ENCODE measurements at places on chromosomes 5 and 9.

GRCh38 chr5:60540856-60541805, 158.8 kb downstream of the DEPDC1B start:
- no peak for DNase-seq

- DNase-seq = no peak
Measured at GRCh38 chr5:68478301-68479095, 262.9 kb downstream of the PIK3R1 start.

DNA sequence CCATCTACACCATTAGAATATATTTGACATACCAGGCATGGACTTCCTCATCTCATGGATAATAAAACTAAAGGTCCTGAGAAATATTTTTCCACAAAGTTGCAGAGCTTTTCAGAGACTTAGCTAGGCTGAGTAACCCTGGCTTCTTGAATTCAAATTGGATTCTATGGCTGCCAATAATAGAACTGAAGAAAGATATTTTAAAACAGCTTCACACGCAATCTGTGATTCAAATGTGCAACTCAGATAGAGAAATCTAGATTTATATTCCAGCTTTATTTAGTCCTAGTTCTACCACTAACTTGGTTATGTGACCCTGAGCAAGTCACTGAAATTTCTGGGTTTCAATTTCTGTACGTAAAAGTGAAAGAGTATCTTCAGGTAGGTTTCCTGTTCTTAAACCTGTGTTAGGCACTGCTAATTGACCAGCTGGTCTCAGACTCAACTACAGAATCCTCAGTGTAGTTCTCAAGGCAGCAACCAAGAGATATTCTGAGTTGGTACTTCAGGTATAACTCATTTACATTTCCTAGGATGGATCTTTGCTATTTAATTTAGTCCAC, 235.3 kb downstream of the GABRB2 start:
- DNase-seq = no peak

DNA sequence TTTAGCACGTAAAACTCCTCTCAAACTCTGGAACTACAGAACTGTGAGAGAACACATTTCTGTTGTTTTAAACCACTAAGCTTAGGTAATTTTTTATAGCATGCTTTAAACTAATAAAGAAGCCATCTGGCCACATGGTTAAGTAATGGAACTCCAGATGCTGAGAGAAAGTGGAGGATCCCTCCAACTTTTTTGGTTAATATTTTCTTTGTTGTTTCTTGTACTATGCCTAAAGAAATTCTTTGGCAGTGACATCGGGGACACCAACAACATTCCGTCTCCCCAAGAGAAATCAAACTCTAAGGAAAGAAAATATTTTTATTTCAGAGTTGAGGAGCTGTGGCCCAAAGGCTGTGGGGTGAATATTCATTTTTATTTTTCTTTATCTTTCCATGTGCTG, 734.8 kb upstream of the CDH9 start:
- no peak for DNase-seq

- no peak for DNase-seq
Measured at GRCh38 chr9:131810351-131811170, 70.7 kb upstream of the RAPGEF1 start.

Measured in activated T-cell treated with anti-CD3 and anti-CD28 coated beads for 4 hours (primary cell).